T-helper 2 cell treated with Interferon-gamma antibody and Interleukin-4, amounts not matched to agents 5 μg/mL and 100 μg/mL, for 36 hours (primary cell): ENCODE measurements at places on chromosomes 7 and 10.

GRCh38 chr7:32890793-32891042 is 842 bp downstream of the KBTBD2 start:
- no peak for DNase-seq

DNA sequence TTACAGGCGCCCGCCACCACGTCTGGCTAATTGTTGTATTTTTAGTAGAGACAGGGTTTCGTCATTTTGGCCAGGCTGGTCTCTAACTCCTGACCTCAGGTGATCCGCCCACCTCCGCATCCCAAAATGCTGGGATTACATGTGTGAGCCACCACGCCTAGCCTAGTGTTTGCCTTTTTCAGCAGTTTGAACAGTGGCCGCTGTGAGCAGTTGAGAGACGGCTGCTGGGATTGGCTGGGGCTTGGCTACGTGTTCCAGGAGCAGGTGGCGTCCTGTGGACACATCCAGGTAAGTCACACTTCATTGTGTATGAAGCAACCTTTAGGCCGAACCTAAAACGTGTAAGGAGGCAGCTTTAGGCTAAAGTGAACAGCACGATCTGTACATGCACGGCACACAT is 231.8 kb upstream of the PITRM1 start:
- no peak for DNase-seq

- no peak for DNase-seq
These were observed 18.3 kb upstream of the RPA3 start for GRCh38 chr7:7736671-7737070.

- DNase-seq: no peak
These were observed 774.2 kb downstream of the MAGI2 start for GRCh38 chr7:78679112-78679876.

- no peak for DNase-seq
These were observed 24.3 kb downstream of the DENND2A start for GRCh38 chr7:140616328-140616727.

GRCh38 chr10:72509206-72509799 is 116.6 kb downstream of the MICU1 start:
- no peak for DNase-seq

DNA sequence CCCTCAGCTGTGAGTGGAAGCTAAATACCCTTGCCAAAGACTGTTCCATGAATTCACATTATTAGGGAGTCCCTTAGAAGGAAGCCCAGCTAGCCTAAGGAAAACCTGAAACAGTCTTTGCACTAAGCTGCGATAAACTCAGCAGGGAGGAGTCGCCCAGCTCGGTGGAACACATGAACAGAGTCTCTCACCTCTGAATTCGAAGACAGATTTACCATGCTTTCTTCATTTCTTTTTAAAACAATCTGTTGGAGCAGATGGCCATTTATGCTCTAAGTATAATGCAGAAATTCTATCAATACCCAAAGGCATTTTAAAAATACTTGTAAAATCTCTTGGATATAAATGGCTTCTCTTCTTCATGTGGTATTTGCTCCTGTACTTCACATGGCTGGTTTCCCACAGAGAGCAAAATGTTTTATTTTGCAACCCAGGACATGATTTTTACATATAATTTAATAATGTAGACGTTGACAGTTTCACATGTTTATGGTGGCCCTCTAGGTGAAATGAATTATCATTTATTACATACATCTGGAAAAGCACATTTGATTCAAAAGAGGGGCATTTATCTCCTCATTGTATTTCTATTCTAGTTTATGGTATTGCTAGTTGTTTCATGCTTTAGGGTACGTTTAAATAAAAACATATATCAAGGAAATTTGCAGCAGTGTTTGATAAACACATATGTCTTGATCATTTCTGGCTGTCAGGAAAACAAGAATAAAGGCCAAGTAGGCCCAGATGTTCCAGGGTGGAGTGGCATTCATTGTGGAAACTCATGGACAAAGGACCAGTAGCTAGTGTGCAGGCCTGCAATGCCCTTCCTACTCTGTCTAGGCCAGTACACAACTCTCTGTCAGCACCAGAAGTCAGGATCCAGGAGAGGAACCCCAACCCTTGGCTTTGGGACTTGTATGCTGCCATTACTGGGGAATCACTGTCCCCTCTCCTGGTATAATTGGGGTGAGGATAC is 52.2 kb downstream of the LRGUK start:
- no peak for DNase-seq

DNA sequence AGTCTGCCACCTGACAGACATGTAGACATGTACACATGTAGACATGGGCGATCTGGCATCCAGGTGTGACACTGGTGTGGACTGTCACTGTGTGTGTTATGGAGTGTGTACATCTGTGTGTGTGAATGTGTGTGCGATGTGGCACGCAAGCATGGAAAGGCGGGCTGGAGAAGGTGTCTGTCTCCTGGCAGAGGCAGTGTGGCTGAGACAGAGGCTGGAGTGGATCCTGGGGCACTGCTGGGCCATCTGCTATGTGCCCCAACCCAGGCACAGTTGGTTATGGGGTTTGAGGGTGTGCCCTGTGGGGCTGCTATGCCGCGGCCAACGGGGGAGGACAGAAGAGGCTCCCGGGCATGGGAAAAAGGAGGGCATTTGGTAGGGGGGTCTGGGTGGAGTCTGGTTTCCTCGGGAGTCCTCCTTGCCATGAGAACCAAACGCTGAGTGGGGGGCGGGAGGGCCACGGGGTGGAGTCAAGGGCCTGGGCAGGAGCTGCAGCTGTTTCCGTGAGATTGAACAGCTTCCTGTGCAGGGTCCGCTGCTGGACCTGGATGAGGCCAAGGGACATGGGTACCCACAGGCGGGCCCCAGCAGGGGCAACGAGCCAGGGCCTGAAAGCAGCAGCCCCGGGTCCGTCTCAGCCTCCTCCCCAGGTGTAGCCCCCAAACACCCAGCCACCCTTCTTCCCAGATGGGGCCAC is 1.3 kb downstream of the ELN start:
- no peak for DNase-seq

DNA sequence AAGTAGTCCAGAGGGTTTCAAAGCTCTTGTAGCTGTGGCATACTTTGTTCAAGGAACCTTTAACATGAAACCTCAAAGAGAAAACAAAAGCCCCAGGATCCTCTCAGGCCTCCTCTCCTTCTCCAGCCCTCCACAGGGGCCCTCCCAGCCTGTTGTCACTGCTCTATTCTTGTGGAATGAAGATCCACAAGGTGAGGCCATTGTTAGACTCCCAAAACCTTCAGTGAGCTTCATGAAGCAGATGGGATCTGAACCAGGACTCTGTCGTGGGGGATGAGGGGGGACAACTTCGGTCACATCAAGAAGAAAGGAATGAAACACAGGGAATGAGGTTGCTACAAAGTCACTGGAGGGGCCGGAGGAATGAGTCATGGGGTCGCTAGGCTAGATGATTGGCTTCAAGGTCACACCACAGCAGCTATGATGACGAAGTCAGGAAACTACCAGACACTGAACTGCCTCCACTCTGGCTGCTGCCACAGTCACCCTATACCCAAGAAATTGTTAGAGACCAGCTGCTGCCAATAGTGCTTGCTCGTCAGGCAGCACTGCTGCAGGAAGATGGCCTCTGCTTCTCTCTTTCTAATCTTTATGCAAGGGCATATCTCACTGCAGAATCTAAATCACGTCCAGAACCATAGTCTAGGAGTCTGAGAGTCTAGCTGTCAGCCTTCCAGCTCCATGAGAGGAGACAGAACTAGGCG is 208.8 kb downstream of the HIBADH start:
- DNase-seq: no peak

DNA sequence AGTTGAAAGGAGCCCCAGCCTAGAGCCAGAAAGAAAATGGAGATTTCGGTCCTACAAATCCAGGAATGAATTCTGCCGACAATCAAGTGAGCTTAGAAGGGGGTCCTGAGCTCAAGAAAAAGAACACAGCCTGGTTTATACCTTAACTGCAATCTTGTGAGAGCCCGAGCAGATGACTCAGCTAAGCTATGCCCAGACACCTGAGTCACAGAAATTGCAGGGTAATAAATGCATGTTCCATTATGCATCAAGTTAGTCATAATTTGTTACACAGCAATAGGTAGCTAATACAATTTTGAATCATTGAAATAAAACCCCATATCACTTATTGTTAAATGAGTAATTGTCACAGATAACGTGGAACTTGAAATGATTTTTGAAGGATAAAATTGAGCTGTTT is 111.8 kb upstream of the FOXP2 start:
- DNase-seq: no peak

- DNase-seq: no peak
These were observed 38.9 kb upstream of the GDF10 start for GRCh38 chr10:47261121-47261520.

DNA sequence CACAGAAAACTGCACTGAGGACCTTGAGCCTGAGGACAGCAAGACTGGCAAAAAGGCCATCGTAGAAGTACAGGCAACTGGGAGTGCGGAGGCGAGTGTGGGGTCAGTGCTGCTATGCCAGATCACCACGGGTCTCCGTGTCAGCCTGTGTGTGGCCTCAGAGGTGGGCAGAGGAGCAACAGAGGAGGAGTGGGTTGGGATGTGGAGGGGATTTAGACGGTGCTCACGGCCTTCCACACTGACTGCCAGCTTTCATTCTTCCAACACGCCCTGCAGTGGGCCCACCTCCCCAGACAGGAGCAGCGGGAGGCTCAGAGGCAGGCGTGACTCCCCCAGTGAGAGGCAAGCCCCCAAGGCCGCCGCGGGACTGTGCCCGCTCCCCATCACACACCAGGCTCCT is 17.0 kb upstream of the ZMIZ1 start:
- no peak for DNase-seq

GRCh38 chr10:5831446-5831782 is 18.2 kb upstream of the GDI2 start:
- no peak for DNase-seq

- no peak for DNase-seq
These were observed 1138.8 kb downstream of the XPNPEP1 start for GRCh38 chr10:108784534-108784933.

DNA sequence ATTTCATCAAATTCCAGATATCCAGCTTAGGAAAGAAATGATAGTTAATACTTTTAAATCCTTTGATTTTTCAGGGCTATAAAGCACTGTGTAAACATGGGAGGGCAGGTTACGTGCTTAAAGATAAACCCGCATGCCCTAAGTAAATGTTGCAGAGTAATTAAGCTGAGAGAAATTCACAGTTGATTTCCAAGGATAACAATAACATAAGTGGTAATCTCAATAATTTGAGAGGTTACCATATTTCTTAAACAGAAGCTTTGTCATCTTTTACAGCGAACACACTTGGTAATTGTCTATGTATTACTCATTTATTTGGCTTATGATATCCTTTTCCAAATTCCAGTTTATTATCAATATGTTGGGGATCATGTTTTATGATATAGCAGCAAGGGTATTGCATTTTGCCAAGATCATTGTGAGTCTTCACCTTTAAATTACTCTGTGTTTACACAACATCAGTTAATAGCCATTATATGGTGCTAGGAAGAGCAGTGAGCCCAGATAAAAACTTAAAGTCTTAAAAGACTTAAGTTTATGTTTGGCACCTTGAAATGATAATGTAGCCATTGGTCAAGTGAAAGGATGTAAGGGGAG is 15.4 kb downstream of the MGAM start:
- no peak for DNase-seq

- DNase-seq: no peak
These were observed 985.9 kb upstream of the ZNF722 start for GRCh38 chr7:63012633-63013183.

DNA sequence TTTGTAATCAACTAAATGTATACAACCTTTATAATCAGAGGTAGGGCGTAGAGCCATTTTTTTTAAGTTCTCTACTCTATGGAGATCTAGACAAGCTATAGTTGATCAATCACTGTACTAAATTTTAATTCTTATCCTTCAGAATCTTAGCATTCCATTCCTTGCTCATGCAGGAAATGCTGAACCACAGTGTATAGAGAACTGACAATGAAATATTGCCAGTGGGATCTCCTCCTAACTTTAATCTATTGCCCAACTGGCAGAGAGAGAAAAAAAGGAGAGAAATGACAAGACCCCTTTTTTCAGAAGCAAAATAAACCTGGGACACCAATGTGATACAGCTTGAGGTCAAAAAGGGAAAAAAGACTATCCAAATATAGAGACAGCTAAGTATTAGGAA is 26.4 kb upstream of the PPP3CB start:
- DNase-seq: no peak

- DNase-seq: peak; percentile 7
These were observed 393.8 kb upstream of the PRKCQ start for GRCh38 chr10:6973899-6974298.

- no peak for DNase-seq
These were observed 1.8 kb downstream of the ALOX5 start for GRCh38 chr10:45375716-45376231.

- peak; percentile 35 for DNase-seq
These were observed 53.6 kb upstream of the TMEM72 start for GRCh38 chr10:44857363-44858016.

- no peak for DNase-seq
These were observed 29.9 kb upstream of the HNRNPH3 start for GRCh38 chr10:68301790-68302502.

DNA sequence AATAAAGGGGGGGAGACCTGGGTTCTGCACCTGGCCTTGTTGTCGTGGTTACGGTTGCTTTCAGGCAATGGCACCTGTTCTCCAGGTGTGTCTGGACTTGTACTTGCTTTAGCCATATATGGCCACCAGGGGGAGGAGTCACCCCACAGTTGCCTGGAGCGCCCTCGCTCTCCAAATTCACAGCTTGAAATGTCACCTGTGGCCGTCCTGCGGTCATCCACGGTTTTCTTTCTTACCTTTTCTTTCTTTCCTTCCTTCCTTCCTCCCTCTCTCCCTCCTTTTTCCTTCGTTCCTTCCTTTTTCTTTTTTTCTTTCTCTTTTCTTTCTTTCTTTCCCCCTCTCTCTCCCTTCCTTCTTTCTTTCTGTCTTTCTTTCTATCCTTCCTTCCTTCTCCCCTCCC is 157.2 kb upstream of the ZNF92 start:
- peak; percentile 29 for DNase-seq

GRCh38 chr10:120511165-120511564 is 54.1 kb downstream of the PLPP4 start:
- DNase-seq: no peak

GRCh38 chr10:123655751-123656150 is 10.4 kb upstream of the GPR26 start:
- no peak for DNase-seq

GRCh38 chr7:92783260-92784201 is 52.8 kb downstream of the CDK6 start:
- no peak for DNase-seq

GRCh38 chr7:86931439-86931838 is 128.0 kb downstream of the ELAPOR2 start:
- no peak for DNase-seq

GRCh38 chr7:29457565-29458011 is 106.0 kb upstream of the PRR15 start:
- DNase-seq: no peak

- no peak for DNase-seq
These were observed 219.5 kb upstream of the PHYHIPL start for GRCh38 chr10:58956926-58957325.

GRCh38 chr7:83159731-83160130 is 3.0 kb downstream of the PCLO start:
- no peak for DNase-seq

DNA sequence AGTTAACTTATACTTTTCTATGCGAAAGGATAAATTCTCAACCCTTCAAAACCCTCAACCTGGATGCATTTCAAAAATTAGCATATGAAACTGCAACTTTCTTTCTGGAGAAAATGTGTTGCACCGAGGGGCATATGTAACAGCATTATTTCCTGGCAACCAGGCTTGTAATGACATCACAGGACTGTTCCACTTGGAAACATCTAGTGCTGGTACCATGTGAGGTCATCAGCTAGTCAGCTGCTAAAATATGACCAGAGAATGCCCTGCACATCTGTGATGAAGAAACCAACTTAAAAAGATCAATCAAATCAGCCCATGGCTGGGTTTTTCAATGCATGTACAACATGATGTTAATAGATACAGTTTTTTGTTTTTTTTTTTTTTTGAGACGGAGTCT is 40.0 kb downstream of the FGFR2 start:
- no peak for DNase-seq
